Right ventricle myocardium superior (tissue), 1 donor: ENCODE measurements at places on chromosomes 5 and 9. TPM values are rescaled to one million over a fixed set of nuclear protein-coding genes. Genes with fewer than 3 reads are reported as not detected.

DNA sequence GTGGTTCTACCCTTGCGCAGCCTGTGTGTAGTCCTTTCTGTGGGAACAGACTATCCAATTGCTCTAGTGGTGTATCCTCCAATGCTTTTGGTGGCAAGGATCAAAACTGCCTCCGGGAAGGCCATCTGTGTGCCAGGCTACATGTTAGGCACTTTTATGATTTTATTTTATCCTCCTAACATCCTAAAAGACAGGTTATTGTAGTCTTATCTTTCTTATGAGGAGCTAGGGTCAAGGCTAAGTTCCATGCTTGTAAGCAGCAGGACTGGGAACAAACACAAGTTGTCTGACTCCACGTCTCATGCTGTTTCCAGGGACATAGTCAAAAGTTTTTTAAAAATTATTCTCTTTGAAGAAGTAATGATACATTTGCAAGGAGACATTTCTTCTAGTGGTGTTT is 278.7 kb upstream of the ADAMTSL1 start:
- DNase-seq, result no peak

DNA sequence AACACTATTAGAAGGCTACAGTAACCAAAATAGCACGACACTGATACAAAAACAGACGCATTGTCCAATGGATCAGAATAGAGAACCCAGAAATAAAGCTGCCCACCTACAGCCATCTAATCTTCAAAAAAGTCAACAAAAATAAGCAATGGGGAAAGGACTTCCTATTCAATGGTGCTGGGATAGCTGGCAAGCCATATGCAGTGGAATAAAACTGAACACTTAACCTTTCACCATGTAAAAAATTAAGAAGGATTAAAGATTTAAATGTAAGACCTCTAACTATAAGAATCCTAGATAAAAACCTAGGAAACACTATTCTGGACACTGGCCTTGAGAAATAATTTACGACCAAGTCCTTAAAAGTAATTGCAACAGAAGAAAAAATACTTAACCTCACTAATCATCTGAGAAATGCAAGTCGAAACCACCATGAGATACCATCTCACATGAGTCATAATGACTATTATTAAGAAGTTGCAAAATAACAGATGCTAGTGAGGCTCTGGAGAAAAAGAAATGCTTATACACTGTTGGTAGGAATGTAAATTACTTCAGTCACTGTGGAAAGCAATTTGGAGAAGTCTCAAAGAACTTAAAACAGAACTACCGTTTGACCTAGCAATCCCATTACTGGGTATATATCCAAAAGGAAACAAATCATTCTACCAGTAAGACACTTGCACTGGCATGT is 203.3 kb upstream of the CDH9 start:
- DNase-seq, result no peak

STOML2 gene
- total RNA-seq, result 152 TPM

DNA sequence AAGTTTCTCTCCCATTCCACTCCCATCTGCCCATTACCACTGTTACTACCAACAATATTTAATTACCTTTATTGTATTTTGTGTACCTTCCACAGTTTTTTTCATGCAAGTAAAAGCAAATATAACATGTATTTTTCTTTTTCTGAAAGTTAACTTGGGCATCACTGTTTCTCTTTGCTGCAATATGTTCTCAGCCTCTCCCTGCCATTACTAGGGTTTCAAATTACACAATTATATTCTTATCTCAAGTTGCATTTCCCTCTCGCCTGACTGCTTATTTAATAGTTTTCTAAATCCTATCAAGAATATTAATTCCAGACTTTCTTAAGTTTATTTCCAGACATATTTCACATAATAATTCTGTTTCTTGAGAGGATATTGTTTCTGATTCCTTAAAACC is 46.9 kb upstream of the GAS1 start:
- no peak for DNase-seq

GRCh38 chr9:10678010-10678409 is 65.2 kb upstream of the PTPRD start:
- DNase-seq, result no peak

- DNase-seq, result no peak
These were observed 13.4 kb upstream of the PCSK5 start for GRCh38 chr9:75876999-75877640.

INSL4 gene
- total RNA-seq, result not detected

RPL35 gene
- 621 TPM for total RNA-seq

DNA sequence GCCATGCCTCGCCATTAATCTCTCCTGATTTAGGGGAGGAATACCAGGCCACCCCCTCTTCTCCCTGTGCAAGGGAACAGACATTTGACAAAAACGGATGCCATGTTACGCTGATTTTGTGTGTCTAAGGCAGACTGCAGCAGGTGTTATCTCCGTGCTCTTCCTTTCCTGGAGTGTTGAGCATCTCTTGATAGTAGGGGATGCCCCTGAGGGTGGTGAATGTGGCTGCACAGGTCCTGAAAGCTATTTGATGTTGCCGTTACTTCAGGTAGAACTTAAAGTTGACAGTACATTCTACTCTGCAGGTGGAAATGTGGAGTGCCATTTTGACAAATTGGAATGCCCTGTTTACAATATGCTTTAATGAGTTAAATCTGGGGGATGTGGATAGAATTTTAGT is 21.5 kb downstream of the TENT4A start:
- DNase-seq, result no peak

IFNK gene
- not detected for total RNA-seq

GRCh38 chr5:88805151-88805784 is 77.7 kb downstream of the MEF2C start:
- DNase-seq, result no peak

TAF11L10 gene
- total RNA-seq, result not detected

DNA sequence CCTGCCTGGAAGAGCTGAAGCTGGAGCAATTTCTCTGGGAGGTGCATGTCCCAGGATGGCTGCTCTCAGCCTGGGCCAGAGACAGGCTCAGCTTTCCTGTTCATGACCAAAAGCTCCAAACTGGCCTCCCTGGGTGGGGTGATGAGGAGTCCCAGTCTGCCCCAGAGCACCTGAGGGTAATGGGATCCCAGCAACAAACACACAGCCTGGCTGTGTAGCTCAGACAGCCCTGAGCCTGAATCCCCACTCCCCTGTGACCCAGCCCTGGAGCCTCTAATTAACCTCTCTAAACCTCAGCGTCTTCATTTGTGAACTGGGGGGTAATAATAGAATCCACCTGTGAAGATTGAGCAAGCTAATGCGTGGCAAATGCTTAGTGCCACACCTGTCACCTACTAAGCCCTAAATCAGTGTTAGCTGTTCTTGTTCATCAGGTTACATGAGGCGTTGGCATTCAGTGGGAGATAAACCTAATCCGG is 67.5 kb downstream of the HSPA4 start:
- DNase-seq, result no peak

PCDHGB4 gene
- total RNA-seq, result 5.8 TPM

DAB2IP gene
- 44.7 TPM for total RNA-seq

GRCh38 chr5:167923396-167923795 is 368.0 kb upstream of the WWC1 start:
- no peak for DNase-seq

DNA sequence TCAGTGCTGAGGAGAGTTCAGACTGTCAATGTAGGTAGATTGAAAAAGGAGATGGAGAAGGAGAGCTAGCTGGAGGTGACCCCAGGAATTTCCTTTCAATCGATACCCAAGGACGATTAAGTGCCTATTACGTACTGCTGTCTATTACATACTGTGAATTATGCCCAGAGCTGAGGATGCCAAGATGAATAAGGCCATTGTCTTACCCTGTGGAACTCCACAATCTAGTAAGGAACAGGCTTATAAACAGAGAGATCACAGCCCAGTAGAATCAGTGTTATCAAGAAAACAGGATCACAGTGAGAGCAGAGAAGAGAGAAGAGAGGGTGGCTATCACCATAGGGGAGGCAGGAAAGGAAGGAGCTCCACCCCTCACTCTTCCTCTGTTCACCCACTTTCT is 54.1 kb upstream of the PDE8B start:
- DNase-seq, result no peak

UGT3A1 gene
- not detected for total RNA-seq

PCDHGA11 gene
- 5.1 TPM for total RNA-seq

GRCh38 chr5:56566374-56567249 is 248.7 kb upstream of the MAP3K1 start:
- DNase-seq, result no peak

DNA sequence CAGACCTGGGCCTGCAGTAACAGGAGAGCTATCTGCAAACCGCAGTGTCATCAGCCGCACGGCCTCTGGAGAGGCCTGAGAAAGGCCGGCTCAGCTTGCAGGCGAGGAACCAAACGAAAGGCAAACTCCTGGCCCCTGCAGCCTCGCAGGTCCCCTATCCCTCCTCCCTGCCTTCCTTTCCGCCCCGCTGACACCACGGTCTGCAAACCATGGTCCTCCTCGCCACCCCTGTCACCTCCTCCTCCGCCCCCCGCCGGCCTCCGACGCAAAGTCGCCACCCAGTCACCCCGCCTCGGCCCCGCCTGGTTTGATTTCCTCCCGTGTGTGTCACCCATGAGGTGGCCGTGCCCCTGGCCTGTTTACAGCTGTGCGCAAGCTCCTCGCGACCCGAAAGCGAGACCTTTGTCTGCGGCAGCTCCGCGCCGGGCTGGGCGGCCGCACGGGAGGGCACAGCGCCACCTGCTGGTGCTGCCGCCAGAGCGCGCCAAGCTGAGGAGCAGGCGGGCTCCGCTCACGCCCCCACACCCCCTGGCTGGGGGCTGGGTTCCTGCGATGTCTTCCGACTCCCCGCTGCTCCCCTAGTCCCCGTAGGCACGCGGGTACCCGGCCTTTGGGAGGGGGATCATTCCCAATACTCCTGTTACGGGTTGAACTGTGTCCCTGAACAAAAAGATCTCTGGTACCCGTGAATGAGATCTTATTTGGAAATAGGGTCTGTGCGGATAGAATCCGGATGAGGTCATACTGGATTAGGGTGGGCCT is 19.4 kb downstream of the GBGT1 start:
- DNase-seq, result peak; percentile 83

DNA sequence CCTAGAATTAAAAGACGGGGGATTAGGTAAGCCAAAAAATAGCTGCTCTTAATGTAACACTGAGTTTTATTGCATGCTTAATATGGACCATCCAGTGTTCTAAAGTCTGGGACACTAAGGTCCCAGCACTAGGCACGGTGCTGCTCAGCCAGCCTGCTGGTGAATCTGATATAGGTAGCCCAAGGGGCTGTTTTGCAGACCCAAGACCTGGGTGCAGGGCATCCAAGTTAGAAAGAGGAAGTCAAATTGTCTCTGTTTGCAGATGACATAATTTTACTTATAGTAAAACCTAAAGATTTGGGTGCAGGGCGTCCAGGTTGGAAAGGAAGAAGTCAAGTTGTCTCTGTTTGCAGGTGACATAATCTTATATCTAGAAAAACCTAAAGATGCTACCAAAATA is 17.8 kb downstream of the IFNA5 start:
- no peak for DNase-seq

DNA sequence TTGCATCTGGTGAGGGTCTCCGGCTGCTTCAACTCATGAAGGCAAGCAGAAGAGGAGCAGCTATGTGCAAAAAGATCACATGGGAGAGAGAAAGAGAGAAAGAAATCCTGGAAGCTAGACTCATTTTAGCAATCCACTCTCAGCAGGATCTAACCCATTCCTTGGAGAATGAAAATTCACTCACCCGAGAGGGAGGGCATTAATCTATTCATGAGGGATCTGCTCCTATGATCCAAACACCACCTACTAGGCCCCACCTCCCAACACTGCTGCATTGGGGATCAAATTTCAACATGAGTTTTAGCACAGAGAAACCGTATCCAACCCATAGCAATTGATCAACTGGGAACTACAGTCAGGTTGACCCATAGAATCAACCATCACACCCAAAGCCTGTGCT is 98.1 kb upstream of the SV2C start:
- no peak for DNase-seq

SLIT3 gene
- 12.5 TPM for total RNA-seq

TNFSF15 gene
- total RNA-seq, result not detected

SPINK7 gene
- total RNA-seq, result not detected

- no peak for DNase-seq
These were observed 127.0 kb downstream of the RPS23 start for GRCh38 chr5:82151204-82151603.

BSPRY gene
- 0.24 TPM for total RNA-seq

CFAP157 gene
- total RNA-seq, result not detected

GRCh38 chr5:148372893-148373292 is 10.9 kb upstream of the FBXO38 start:
- DNase-seq, result no peak

CDC25C gene
- total RNA-seq, result 0.16 TPM

CCIN gene
- total RNA-seq, result not detected

DNA sequence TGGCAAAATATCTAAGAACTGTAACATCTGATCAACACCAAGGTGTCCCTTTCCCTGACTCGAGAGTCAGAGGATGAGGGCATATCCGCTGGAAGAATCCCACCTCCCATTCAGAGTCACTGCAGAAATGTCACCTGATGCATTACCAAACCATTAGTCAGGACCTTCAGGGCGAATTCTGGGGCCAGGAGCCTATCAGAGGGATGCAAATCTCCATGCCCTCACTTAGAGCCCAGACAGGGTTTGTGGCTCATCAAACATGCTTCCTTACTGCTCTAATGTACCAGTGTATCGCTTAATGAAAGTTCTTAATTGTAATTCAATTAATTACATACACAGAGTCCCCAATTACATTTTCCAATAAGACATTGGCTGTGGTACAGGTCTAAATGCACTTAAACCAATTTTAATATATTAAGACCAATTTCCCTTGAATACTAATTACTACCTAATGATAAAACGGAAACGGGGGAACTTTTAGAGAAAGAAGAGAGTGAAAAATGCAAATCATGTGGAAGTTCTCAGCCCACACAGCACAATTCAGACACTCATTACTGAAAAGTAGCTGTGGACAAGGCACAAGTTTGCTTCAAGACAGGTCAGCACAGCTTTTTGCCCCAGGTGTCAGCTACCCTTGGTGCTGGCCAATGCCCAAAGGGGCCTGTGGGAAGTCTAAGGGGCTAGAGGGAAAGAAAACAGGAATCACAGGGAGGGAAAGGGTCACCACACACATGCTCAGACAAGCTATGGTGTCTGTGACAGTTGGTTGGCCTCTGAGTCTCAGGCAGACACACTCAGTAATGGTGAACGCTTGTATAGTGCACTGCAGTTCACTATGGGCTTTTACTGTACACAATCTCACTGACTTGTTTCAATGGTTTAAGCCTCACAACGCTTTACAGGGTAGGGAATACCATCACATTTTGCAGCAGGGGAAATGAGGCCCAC is 211.6 kb downstream of the MAPKAP1 start:
- DNase-seq, result no peak

GRCh38 chr9:134553061-134553891 is 88.3 kb upstream of the COL5A1 start:
- peak; percentile 47 for DNase-seq

DNA sequence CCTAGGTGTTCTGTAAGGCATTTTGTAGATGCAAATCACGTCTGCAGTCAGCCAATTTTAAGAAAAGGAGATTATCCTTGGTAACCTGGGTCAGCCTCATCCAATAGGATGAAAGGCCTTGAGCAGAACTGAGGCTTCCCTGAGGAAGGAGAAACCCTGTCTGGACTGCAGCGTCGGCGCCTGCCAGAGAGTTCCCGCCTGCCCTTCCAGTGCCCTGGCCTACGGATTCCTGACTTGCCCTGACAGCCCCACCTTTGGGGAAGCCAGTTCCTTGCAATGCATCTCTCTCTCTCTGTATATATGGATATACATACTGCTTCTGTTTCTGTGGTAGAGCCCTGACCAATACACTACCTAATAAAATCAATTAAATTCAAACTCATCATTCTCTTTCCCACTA is 66.2 kb upstream of the RUFY1 start:
- DNase-seq, result no peak

- no peak for DNase-seq
These were observed 69.5 kb upstream of the RAD23B start for GRCh38 chr9:107213561-107214028.

GRCh38 chr9:109176386-109176785 is 9.3 kb upstream of the FRRS1L start:
- no peak for DNase-seq

GRCh38 chr9:123337971-123338370 is 18.0 kb upstream of the CRB2 start:
- DNase-seq, result no peak
